SW480 (cell line): ENCODE measurements at places on chromosomes 2 and 18.

DNA sequence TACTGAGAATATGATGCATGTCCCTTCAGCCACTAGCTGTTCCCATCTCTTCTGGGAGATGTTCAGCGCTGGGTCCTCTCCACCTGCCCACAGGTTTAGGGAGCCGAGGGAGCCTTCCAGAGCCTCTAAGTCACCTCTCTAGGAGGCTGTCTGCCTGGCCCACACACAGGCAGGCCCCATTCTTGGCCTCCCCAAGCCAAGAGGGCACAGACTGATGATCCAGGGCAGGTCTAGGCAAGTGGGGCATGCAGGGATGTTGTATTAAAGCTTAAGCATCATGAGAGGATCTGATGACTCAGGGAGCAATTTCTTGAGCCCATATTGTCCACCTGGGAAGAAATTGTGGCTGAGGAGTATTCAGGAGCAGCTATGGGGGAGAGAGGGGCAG, 19.9 kb downstream of the TMSB10 start:
- DNase-seq: no peak

- DNase-seq: no peak
Observed at GRCh38 chr18:6992761-6993160, 124.8 kb downstream of the LAMA1 start.

DNA sequence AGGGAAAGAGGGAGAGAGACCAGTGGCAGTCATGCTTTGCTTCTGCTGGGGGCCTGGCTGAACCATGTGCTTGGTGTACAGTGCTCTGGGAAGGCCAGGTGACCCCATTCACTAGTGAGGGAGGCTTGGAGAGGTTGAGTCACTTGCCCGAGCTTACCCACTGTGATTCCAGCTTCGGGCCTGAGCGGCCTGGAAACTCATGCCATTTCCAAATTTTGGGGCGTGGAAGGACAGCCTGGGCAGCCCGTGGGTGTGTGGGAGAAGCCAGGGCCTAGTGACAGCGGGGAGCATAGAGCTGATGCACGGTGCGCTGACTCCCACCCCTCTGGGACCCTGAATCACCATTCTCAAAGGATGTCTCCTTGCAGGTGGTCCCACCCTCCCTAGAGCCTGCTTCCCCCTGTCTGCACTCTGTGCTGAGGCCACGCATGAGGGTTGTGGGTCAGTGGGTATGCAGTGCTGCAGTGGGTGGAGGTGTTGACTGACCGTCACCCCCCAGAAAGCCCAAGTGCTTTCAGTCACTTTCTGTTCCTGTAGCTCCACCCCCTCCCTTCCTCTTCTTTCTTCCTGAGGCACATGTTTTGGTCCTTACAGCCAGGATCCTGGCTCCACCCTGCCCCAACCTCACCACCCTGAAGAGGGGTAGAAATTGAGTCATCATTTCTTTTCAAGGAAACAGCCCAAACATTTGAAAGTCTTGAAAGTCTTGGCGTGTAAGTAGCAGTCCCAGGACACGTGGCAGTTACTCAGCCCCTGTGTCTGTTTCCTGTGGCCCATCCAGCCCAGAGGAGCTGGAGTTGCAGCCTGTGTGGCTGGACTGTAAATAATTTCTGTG, 69.3 kb upstream of the MCFD2 start:
- DNase-seq: peak; percentile 41

DNA sequence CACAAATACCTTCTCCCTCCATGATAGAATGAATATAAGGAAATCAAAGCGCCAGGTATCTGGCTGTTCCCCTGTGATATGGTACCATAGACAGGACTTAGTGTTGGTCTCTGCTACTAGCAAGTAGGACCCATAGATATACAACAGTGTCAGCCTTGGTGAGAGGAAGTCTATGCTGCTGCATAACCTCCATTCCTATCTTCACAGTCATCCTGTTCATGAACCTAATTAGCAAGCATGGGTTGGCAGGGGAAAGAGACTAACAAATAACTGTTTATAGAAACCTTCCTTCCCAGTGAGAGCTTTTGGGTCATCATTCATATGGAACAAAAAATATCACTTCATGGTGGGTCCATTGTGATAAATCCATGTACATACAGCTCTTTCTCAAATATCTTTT, 188.9 kb upstream of the FAM98A start:
- no peak for DNase-seq

GRCh38 chr2:232255033-232255432, 123.5 kb upstream of the ALPP start:
- no peak for DNase-seq

GRCh38 chr2:43133336-43133707, 93.1 kb downstream of the ZFP36L2 start:
- no peak for DNase-seq

GRCh38 chr18:76489081-76489480, 6.0 kb downstream of the ZNF516 start:
- no peak for DNase-seq

DNA sequence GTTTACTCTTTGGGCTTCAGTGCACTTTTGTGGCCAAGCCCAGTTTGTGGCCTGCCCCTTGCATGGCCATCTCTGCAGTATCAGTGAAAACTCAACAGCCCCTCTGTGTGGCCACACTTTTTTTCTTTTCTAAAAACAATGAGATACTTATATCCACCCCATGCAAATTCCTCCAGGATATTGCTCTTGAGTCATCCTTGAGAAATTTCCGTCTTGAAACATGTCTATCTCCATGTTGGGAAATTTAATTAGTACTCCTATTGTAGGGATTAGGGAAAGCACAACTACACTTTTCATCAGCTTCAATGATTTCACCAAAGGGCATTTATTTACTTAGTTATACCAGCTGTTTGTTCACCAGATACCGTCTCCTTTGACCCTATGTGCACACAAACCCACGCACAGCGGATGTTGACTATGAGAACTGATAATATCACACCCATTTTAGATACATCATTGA, 993.1 kb downstream of the TSN start:
- DNase-seq: peak; percentile 76

- DNase-seq: peak; percentile 18
Observed at GRCh38 chr2:63903003-63903402, 61.3 kb downstream of the UGP2 start.

- DNase-seq: no peak
Observed at GRCh38 chr18:57631697-57632096, 10.1 kb upstream of the NARS1 start.

DNA sequence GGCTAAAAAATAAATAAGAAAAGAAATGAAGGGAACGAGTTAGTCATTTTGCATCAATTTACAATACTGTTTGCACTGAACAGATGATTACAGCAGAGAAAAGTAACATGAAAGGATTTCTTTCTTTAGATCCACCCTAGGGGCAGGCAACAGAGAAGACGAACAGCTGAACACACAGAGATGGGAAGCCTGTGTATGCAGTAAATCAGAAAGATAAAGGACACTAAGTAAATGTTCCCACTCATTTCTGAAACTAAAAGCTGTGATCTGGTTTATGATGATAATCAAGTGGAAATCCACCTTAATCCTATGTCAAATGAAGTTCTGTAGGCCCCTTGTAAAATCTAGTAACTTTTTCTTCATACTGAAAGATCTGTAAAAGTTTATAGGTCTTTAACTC, 54.2 kb downstream of the AKAIN1 start:
- DNase-seq: no peak

- DNase-seq: peak; percentile 88
Observed at GRCh38 chr2:157628477-157629415, at the start of gene ACVR1C. TSS of gene ACVR1C (minus strand) at chr2:157628864. CDS start at chr2:157628644, 220 bp downstream.

GRCh38 chr2:219886615-219887014, 259.2 kb downstream of the SLC4A3 start:
- DNase-seq: no peak

GRCh38 chr2:85048534-85048933, 77.6 kb downstream of the KCMF1 start:
- no peak for DNase-seq

DNA sequence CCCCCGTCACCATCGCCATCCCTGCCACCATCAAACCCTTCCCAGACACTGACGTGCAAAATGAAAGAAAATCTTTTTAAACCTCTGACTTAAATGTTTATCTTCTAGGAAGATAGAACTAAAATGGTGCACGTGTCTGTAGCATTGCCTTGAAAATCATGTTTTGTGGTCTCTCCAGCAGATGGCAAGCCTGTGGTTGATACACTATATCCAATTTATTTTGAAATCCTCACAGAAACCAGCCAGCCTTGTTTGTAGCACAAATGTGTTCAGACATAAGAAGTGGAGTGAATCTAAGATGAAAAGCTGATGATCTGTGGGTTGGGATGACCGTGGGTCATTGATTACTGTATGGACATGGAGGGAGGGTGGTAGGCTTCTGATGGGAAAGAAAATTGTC, 436.2 kb upstream of the SMIM21 start:
- no peak for DNase-seq

- no peak for DNase-seq
Observed at GRCh38 chr2:180180511-180180910, 173.4 kb upstream of the CWC22 start.

GRCh38 chr18:79956276-79956675, 4.8 kb upstream of the SLC66A2 start:
- no peak for DNase-seq

- no peak for DNase-seq
Observed at GRCh38 chr2:41381701-41382100, 666.1 kb upstream of the PKDCC start.

- DNase-seq: peak; percentile 53
Observed at GRCh38 chr18:25503567-25504081, 151.7 kb upstream of the ZNF521 start.

DNA sequence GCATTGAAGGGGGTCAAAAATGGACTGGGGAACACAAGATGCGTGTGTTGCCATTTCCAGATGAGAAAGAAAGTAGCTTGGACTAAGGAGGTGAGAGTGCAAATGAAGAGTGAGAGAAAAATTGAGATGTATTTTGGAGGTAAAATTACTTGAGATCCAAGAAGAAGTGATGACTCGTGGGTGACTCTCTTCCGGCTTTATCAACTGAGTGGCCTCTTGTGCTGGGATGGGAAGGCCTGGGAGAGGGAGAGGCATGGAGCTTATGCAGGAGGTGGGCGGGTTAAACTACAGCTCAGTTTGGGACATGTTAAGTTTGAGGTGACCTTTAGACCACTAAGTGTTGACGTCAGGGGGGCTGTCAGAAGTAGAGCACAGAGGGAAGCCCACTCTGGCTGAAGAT, 34.9 kb downstream of the SULT1C2 start:
- no peak for DNase-seq

- DNase-seq: peak; percentile 75
Observed at GRCh38 chr2:114550895-114551793, 108.7 kb downstream of the DPP10 start.

DNA sequence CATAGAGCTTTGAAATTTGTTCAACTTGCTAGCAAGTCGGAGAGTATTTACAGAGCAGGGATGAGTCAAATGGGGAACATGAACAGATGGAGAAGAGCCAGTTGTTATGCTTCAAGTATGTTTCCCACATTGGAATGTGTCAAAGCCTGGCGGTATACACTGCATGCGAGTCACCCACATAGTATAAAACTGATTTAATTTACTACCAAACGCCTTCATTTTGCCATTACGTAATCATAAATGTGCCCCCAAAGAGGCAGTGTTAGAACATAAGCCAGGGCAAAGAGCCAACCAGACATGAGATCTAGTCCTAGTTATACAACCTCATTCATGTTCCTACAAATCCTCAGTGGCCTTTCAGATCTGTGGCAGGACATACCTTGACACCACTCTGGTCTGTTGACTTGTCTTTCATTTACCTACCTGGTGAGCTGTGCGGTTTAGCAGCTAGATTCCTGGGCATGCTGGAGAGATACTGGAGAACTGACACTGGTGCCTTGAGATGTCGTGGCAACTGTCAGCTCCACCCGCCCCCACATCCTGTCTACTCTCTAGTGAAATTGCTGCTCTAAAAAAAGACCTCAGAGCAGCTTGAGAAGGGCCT, 21.7 kb upstream of the NRP2 start:
- DNase-seq: peak; percentile 46

DNA sequence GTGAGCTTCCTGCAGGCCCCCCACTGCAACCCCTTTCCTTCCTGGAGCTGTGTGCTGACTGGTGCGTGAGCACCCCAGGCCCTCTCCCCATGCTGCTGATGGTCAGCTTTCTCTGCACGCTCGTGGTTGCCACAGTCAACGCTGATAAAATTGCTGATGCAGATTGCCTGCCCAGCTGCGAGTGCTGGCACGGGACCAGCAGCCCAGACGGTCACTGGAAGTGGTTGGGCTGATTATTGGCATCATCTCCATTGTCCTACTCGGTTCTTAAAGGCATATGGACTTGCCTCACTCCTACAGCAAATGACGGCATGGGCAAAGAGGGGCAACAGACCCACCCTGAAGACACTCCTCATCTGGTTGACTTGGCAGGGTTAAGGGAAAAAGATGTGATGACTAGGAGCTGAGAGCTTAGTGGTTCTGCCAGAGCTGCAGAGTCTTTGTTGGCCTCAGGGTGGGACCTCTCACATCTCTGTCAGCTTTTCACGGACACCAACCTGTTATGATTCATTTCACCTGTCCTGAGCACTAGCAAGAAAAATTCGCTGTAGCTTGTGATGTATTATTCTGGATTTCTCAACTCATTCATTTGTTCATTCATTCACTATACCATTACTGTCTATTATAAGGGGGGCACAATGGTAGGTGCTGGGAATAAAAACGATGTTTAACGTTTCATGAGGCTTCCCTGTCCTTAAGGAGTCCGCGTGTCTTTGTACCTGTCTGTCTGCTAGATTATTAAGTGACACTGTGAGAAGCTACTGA, 38.4 kb downstream of the PAX8 start:
- DNase-seq: peak; percentile 89

- DNase-seq: no peak
Observed at GRCh38 chr2:62968168-62968567, 82.5 kb upstream of the OTX1 start.

- DNase-seq: no peak
Observed at GRCh38 chr2:190353537-190353899, 10.1 kb downstream of the INPP1 start.

DNA sequence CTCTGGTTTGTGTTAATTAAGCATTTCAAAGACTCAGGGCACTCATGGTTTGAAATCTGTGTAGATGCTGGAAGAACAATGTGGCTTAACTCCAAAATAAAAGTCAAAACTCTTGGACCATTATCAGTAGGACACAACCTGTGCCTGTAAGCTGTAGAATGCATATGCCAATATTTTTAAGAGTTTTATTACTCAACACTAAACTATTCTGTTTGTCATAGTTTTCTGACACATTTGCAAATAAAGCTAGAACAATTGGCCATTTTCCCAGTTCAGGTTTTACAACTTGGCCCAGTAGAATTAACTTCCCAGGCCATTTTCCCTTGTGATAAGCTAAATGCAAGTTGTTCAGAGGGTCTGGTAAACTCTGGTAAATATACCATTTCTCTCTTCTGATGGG, 713.1 kb downstream of the CBLN2 start:
- no peak for DNase-seq

GRCh38 chr2:64970495-64970894, 18.7 kb upstream of the SLC1A4 start:
- no peak for DNase-seq

GRCh38 chr18:62399781-62400308, 74.7 kb downstream of the TNFRSF11A start:
- DNase-seq: peak; percentile 56
